ENCODE measurements at places on chromosomes 5 and 9.

DNA sequence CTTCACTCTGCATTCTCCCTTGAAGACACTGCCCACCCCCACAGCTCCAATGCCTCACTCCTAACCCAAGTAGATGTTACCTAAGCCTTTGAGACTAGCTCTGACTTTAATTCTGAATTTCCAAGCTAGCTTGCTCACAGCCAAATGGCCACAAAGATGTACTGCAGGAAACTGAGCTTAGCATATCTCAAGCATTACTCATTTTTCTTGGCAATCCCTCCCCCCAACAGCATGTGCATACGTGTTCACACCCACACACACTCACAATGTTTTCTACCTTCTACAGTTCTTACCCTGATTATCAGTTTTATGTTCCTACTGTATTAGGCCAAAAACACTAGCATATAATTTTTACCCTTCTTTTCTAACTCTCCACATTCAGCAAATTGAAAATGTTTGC, 13.7 kb upstream of the GRIA1 start:
- no peak for DNase-seq

GRCh38 chr5:38935437-38935836, 89.6 kb downstream of the OSMR start:
- DNase-seq = no peak

GRCh38 chr5:103881560-103881959, 319.0 kb upstream of the NUDT12 start:
- no peak for DNase-seq

DNA sequence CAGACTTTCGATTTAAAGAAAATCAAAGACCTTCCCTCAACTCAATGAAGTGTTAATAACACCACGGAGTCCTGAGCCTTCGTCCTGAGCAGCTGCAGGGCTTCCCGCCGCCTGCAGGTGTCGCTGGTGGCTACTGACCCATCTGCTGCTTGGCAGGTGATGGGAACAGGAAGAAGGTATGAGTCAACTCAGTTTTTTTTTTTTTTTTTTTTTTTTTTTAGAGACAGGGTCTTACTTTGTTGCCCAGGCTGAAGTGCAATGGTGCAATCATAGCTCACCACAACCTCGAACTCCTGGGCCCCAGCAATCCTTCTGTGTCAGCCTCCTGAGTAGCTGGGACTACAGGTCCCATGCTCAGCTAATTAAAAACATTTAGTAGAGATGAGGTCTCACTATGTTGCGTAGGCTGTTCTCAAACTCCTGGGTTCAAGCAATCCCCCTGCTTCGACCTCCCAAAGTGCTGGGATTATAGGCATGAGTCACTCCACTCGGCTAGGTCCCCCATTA, 185.7 kb upstream of the IL12B start:
- peak; percentile 71 for DNase-seq

DNA sequence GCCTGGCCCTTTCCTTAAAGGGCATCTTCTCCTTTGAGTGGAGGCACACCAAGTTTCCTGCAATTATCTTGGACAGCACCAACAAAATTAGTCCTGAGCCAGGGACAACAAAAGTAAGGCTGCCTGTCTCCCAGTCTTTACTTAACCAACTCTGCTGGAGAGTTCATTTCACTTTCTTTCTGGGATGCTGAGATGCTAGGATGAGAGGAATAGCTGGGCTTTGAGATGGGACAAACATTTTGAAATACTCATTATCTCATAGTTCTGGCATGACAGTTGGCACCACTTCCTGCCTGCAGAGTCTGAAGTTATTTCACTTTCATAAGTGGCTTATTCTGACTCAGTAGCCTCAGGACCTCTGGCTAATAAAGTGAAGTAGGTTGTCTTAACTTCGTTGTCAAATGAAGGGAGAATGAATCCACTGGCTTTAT, 157.0 kb downstream of the C9orf152 start:
- DNase-seq = peak; percentile 51

All from GM13976 (cell line).